ENCODE measurements at places on chromosomes 3 and 15.

- no peak for DNase-seq
Observed at GRCh38 chr3:135690664-135691063, 274.9 kb upstream of the PPP2R3A start.

DNA sequence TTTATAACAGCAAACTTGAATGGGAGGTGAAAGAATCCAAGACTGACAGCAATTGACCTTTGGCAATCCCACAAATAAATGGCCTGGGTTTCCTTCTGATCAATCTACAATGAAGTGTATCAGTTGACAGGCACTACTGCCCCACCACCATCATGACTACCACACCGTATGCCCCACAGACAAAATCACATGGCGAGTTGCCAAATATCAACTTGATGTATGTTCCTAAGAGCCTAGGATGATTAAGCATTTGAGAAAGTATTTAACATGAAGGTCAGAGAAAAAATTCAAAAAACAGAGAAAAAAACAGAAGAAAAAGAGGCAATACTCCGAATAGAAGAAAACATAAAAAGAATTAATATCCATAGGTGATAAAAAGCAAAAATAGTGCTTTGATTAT, 215.9 kb upstream of the STAC start:
- DNase-seq, result no peak

- no peak for DNase-seq
Observed at GRCh38 chr3:9408061-9408460, 10.6 kb downstream of the SETD5 start.

GRCh38 chr3:4460334-4460733, 6.7 kb downstream of the SUMF1 start:
- no peak for DNase-seq

GRCh38 chr15:66947471-66947870, 117.9 kb upstream of the SMAD3 start:
- DNase-seq, result no peak
